ENCODE measurements at places on chromosomes 13 and 19.

DNA sequence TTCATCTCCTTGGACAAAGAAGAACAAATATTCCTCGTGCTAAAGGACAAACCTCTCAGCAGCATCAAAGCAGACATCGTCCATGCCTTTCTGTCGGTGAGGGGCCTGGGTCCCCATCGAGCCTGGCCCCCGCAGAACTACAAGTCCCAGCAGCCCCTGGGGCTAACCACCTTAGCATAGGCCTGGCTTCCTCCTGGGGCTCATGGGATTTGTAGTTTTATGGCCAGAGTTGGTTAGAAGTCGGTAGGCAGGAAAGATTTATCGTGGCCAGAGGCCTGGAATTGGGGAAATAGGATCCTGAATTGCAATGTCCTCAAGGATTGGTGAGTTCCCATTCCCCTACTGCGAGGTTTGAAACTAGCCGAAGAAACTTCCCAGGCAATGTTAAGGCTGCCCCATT, 19.6 kb downstream of the TMEM150B start:
- peak; percentile 50 for DNase-seq

DNA sequence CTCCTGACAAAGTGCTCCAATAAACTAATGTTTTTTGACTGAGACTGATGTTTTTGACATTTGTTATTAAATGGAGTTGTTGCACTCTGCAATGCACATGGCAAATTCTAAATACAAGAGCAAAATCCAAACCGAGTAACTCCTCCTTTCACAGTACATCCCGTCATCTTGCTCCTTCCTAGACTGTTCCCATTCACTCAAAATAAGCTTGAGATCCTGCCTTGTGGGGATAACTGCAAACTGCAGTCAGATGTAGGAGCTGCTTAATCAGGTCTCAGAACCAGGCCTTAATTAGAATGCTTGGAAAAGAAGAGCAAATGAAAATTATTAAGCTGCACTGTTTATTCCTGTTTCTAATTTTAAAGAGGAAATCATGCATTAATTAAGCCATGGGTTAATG, 134.8 kb upstream of the SPRY2 start:
- no peak for DNase-seq

DNA sequence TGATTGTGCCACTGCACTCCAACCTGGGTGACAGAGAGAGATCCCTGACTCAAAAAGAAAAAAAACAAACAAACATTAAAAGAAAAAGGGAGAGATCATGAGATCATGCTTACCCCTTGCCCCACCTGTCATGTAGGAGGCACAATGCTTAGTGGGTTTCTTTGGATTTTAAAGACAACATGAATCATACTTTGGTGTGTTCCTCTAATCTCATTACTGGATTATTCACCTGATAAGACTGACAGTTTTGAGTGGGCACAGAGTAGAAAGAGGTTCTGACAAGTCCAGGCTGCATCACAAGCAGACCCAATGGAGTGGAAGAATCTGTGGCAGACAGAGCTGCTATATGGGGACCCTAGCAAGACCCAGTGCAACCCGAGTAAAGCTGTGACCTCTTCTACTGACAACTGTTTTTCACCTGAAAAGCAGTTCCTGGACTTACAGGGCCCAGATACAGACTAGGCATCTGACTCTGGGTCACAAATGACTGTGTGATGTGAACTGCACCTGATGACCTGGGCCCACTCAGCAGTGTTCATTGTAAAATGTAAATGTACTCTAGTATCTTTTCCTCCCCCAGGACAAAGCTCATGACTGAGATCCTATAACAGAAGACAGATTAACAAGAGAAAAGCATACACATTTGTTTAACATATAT, 28.9 kb upstream of the USP12 start:
- no peak for DNase-seq

DNA sequence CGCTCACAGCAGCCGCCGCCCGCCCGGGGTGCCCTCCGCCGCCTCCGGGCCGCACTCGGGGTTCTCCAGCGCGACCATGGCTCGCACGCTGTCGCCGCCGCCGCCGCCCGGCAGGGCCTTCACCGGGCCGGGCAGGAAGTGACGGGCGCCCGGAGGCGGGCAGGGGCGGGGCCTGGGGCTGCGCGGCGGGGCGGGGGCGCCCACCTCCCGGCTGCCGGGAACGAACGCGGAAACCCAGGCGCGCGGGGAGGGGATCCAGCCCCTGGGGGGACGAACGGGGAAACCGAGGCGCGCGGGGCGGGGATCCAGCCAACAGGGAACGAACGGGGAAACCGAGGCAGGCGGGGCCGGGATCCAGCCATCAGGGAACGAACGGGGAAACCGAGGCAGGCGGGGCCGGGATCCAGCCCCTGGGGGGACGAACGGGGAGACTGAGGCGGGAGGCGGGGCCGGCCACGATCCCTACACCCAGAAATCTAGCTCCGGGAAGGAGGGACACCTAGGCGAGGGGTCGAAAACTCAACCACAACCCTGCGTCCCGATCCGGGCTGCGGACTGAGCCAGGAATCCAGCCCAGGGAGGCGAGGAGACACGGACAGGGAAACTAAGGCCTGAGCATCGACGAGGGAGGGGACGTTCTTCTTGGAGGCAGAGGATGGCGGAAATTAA, at the start of gene R3HDM4:
TSS of gene R3HDM4 (minus strand) at position 140 of the 669 bp plus-strand sequence. CDS start at position 78, 62 bp downstream.
- DNase-seq = peak; percentile 88

- no peak for DNase-seq
These were observed 229.4 kb downstream of the NDFIP2 start for GRCh38 chr13:79710376-79710775.

- DNase-seq = no peak
These were observed 24.1 kb downstream of the CLEC4M start for GRCh38 chr19:7787141-7787540.

DNA sequence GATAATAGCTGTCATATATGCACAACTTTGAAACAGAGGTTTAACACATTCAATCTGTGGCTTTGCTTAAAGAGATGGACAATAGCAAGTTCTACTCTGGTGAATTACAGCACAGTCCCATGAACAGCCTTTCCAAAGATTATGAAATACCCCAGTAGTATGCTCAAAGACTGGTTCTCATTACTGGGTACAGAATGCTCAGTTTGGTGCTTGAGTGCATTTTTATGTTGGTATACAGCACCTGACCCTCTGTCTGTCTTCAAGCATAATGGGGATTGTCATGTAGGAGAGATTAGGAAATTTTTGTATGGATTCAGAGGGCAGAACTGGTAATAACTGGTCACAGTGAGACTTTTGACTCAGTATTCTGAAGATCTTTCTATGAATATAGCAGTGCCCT, 7.6 kb downstream of the LMO7 start:
- DNase-seq = no peak

GRCh38 chr13:100520936-100521850, 67.4 kb downstream of the GGACT start:
- no peak for DNase-seq

DNA sequence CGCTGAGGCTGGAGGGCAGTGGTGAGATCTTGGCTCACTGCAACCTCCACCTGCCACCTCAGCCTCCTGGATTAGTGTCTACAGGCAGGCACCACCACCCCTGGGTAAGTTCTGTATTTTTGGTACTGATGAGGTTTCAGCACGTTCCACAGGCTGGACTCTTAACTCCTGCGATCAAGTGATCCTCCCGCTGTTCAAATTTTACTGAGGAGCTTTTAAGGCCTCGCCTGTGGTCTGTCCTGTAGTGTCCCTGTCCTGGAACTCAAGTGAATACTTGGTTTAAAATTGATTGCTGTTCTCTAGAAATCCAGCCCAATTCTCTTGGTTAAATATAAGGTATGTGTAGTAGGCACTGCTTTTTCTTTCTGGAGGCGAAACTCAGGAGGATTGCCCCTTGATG, 65.2 kb downstream of the DPRX start:
- no peak for DNase-seq

- no peak for DNase-seq
These were observed 524.1 kb upstream of the SLITRK5 start for GRCh38 chr13:87147076-87147475.

DNA sequence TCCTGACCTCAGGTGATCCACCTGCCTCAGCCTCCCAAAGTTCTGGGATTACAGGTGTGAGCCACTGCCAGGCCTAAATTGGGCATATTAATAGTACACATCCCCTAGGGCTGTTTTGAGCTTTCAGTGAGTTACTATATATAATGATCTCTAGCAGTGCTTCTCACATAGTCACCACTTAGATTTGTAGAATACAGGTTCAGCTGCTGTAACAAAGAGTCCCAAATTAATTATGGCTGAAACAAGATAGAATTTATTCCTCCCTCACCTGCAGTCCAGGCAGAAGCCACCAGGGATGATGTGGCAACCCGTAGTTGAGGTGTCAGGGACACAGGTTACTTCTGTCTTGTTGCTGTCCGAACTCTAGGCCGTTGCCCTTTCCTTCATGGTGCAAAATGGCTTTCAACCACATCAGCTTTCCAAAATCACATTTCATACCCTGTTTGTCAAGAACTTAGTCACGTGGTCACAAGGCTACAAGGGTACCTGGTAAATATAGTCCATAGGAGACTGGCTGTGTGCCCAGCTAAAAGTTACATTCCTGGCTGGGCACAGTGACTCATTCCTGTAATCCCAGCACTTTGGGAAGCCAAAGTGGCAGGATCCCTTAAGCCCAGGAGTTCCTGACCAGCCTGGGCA, 2.9 kb downstream of the PROSER3 start:
- DNase-seq = no peak

DNA sequence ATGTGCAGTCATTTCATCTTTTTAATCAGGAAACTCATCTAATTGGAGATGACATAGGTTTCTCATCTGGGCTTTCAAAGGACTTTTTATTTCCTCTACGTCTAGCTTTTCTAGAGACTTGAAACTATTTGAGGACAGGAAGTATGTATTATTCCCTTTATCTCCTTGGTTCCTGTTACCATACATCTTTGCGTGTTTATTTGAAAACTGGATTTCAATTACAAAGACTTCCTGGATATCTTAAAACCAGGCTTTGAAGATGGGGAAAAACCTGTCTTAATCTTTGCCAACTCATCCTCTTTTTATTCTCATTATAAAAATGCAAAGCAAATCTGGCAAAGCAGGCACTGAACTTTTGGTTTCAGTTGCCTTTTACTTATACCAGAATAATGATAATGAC, 130.5 kb downstream of the LMO7 start:
- no peak for DNase-seq

DNA sequence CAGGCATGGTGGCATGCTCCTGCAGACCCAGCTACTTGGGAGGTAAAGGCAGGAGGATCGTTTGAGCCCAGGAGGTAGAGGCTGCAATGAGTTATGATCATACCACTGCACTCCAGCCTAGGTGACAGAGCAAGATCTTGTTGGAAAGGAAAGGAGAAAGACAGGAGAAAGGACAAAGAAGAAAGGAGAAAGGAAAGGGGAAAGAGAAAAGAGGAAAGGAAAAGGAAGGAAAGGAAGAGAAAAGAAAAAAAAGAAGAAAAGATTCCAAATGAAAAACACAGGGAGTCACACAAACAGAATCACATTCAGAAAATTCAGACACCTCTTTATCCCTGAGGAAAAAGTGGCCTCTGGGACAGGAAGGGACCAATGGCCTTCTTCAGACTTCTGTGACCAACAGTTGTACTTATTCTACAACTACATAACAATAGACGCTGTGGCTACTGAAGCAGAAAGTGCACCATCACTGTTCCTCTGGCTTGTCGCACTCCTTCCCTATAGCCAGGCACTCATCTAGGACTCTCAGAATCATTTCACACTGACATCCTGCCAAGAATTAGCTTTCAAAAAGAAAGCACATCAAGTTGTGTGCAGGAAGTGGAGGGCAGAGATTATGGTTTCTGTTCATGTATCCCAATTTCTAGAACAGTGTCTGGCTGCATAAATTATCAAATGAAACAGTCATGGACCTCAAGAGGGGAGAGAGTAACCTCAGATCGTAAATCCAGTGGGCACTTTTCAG, 5.9 kb downstream of the MTMR6 start:
- DNase-seq = no peak

DNA sequence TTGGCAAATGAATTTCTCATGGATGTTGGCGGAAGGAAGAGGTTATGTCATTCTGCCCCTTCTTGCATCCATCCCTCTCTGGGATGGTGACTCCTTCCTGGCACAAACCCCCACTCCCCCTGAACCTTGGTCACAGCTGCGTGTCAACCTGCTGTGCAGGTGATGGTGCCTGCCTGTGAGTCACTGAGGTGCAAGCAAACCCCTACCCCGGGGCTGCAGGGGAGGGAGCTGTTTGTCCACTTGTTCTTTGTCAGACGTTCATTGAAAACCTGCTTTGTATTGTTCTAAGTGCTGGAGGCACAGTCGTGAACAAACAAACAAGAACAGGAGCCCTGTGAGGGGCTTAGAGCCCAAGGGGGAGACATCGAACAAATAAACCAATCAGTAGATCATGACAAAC, 2.0 kb upstream of the GAPDHS start:
- DNase-seq = no peak

- DNase-seq = no peak
These were observed 263.3 kb downstream of the COG6 start for GRCh38 chr13:39918620-39919236.

- no peak for DNase-seq
These were observed 1390.7 kb downstream of the SLITRK5 start for GRCh38 chr13:89061821-89062220.

GRCh38 chr19:48618916-48619691, at the start of the genes RPL18 and SPHK2:
RPL18 (minus strand) TSS chr19:48619178; CDS start chr19:48619143, 35 bp downstream.
SPHK2 (plus strand) TSS chr19:48619506; CDS start chr19:48620515, 1,009 bp downstream.
- peak; percentile 94 for DNase-seq
